ENCODE measurements at places on chromosomes 12 and 14. TPM values are rescaled to one million over a fixed set of nuclear protein-coding genes. Genes with fewer than 3 reads are reported as not detected.

DNA sequence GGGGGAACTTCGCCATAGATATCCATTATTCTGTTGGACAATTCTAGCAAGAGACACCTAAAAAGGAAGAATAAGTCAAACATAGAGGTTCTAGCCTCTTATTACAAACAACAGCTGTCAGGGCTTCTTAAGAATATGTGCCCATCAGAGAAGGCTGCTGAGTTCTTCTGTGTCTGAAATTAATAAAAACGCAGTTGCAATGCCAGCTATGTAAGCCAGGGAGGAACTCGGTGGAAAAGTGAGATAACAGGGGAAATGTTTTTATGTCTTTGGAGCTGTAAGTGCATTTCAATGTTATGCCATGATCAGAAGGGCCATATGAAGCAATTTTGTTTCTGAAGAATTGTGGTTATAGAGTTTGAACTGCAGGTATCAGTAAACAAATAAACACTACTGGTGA is 95.0 kb downstream of the SYT1 start:
- no peak for DNase-seq

- no peak for DNase-seq
Observed at GRCh38 chr14:98704441-98704840, 567.6 kb downstream of the BCL11B start.

GRCh38 chr12:29314416-29314815 is 66.6 kb downstream of the ERGIC2 start:
- no peak for DNase-seq

- no peak for DNase-seq
Observed at GRCh38 chr12:94266796-94267536, 118.6 kb downstream of the PLXNC1 start.

GRCh38 chr12:57477710-57478681 is 1.7 kb downstream of the ARHGAP9 start:
- DNase-seq: no peak

DNA sequence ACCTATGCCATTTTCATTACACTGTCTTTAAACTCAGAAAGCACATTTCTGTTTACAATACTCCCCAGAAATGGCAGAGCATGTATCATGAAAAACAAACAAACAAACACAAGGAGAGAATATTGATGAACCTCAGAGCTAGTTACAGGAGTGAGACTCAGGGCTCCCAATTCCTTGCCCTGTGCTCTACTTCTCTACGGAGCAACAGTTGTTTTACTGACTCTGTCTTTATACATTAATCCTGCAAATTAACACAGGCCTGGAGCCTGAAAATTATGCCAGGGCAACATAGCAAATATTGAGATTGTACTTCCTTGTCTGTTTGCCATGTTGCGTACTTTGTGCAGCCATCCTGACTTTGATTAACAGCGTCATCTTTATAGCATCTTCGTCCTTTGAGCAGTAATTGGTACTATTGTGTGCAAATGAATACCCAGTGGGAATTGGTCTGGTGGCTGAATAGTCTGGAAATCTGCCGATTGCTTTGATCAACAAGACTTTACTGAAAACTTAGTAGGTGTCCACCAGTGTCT is 15.2 kb upstream of the AKAP6 start:
- no peak for DNase-seq

Gene OTOGL
- total RNA-seq: not detected

Gene BMP4
- 62.4 TPM for total RNA-seq

Gene C14orf180
- total RNA-seq: not detected

Gene TEX22
- total RNA-seq: 2.6 TPM

Gene NABP2
- total RNA-seq: 68.5 TPM

Gene BCL11B
- total RNA-seq: not detected

Gene PAN2
- total RNA-seq: 78.1 TPM

Gene CYP46A1
- total RNA-seq: not detected

Gene SYT10
- total RNA-seq: not detected
